ENCODE measurements at places on chromosomes 4 and X.

DNA sequence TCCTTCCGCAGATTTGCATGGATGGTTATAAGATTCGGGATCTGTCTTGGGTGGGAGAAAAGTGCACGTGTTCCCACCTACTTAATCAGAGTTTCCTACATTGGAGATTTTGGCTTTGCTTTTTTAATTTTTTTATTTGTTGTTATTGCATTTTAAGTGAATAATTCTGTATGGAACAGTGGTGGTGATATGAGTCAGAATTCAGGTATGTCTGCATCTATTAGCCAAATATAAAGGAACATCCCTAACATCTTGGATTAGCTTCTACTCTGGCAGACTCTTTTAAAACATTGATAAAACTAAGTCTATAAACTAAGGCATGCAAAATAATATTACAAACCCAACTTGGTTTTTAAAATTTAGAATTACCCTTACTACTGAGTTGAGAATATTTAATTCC lies 659.8 kb upstream of the EPHA5 start:
- DNase-seq, result no peak

DNA sequence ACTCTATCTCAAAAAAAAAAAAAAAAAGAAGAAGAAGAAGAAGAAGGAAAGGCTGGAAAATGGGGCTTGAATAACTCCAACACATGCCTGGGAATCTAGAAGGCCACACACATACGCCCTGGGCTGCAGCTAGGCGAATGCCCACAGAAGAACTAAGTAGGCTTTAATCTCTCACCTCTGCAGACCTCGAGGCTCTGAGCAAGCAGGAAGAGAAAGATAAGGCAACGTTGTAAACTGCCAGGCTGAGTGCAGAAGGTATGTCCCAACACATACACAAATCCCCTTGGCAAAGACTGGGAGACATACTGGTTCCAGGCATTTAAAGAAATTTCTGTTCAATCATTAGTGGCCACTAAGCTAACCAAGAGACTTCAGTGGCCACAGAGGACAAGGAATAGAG lies 18.4 kb downstream of the SLC38A5 start:
- DNase-seq, result no peak

- DNase-seq, result peak; percentile 39
Observed at GRCh38 chr4:177369372-177369771, 59.7 kb downstream of the NEIL3 start.

DNA sequence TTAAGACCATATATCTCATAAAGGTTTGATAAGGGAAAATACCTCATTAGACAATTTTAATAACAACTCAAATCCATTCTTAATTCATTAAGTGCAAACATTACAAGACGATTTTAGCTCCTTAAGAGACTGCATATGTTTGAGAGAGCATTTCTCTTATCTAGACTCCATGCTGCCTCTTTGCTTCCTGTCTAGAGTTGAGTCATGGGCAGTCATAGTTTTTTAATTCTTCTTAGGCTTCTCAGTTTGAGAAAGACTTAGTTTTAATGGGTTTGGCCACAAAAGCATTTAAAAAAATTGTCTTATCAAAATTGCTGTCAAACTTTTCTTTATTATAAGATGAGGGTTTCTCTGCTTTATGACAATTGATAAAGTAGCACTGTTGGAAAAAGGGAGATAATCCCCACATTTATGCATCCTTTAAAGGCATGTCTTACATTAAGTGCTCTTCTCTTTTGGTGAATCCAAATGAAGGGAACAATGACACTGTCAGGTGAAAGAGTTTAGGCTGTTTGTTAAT lies 713.4 kb downstream of the PCDH18 start:
- peak; percentile 3 for DNase-seq

Data from amniotic stem cell (primary cell).